Esophagus muscularis mucosa (tissue), 4 donors: ENCODE measurements at places on chromosomes 16 and 17.

DNA sequence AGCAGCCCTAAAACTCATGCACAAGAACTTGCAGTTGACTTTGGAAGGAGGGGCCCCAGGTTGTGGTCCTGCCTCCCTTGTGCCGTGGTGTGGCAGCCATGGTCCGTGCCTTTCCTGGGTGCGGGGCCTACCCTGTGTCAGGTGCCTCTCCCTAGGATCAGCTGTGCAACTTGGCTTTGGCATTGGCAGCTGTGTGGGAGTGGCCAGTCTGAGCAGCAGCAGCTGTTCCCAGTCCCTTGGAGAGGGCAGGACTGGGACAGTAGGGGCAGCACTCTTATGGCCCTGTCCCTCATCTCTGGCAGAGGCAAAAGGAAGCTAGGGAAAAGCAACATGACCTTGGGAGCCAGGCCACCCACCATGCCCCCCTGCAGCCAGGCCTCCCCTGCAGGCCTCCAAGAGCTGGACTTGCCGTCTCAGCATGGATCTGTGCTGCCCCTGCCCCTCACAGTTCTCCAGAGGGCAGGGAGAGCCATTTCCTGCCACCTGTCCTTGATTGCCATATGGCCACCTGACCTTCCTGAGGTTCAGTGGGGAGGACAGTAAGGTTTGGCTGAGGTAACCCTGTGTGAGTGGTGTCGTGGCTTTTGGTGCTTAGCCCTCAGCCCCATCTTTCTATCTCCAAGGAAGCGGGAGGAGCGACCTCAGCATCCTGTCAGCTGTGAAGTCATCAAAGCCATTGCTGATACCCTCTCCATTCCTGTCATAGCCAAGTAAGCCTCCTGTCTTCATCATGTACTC lies 15.5 kb upstream of the NFATC3 start:
- no peak for DNase-seq
- H3K27me3 ChIP-seq: no peaks in the 10 kb centered on the region
- peaks cover 20% of the 10 kb centered on the region for H3K36me3 ChIP-seq
- H3K4me3 ChIP-seq: no peak overlapping the region
- no peak overlapping the region for H3K27ac ChIP-seq

DNA sequence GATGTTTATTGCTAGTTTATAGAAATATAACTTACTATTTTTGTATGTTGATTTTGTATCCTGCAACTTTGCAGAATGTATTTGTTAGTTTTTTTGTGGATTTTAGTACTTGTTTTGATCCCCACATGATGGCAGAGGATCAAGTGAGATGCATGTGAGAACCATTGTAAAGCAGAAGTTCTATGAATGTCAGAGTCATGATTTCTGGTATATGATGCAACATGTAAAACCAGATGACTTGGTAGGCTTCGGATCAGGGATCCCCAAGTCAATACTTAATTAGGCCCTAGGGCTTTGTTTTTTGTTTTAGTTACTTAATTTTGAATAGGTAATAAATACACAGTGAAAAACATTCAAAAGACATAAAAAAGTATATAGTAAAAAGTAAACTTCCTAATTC lies 45.8 kb downstream of the ESRP2 start:
- H3K4me3 ChIP-seq: no peak overlapping the region
- H3K36me3 ChIP-seq: peaks cover 78% of the 10 kb centered on the region
- DNase-seq: no peak
- no peaks in the 10 kb centered on the region for H3K27me3 ChIP-seq
- H3K4me1 ChIP-seq: no peaks in the 10 kb centered on the region
- H3K27ac ChIP-seq: no peak overlapping the region

DNA sequence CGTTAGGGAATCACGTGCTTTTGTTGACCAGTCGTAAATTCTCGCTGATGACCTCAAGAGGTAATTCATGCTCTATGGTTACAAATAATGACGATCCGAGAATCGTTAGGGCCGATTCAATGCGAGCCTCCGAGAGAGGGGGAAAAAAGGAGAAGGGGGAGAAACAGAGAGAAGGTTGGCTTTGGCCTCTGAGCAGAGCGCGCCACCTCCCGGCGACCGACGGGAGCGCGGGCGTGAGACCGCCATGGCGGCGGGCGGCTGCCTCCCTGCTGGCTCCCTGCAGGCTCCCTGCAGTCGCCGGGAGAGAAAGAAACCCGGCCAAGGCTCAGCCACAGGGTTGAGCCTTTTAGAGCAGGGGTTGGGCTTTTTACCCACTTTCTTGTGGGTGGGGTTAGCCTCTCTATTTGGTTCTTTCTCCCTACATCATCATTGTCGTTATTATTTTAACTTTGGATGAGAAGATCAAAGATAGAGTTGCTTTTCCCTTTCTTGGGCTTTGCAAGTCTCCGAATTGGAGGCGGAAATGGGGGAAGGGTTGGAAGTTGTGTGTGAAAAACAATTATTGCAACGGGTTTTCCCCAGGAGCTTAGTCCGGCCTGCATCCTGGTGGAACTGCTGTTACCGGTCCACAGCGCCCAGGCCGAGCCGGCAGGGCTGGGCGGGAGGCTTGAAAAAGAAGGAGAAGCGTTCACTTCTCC lies 410 bp upstream of the HOXB5 start:
- peaks cover 61% of the 10 kb centered on the region for H3K4me1 ChIP-seq
- H3K36me3 ChIP-seq: no peaks in the 10 kb centered on the region
- peak overlapping the region; percentile 57 for H3K4me3 ChIP-seq

- DNase-seq: no peak
- no peaks in the 10 kb centered on the region for H3K27me3 ChIP-seq
- H3K27ac ChIP-seq: no peak overlapping the region
Measured at GRCh38 chr17:31733326-31733725, 125.7 kb downstream of the COPRS start.

DNA sequence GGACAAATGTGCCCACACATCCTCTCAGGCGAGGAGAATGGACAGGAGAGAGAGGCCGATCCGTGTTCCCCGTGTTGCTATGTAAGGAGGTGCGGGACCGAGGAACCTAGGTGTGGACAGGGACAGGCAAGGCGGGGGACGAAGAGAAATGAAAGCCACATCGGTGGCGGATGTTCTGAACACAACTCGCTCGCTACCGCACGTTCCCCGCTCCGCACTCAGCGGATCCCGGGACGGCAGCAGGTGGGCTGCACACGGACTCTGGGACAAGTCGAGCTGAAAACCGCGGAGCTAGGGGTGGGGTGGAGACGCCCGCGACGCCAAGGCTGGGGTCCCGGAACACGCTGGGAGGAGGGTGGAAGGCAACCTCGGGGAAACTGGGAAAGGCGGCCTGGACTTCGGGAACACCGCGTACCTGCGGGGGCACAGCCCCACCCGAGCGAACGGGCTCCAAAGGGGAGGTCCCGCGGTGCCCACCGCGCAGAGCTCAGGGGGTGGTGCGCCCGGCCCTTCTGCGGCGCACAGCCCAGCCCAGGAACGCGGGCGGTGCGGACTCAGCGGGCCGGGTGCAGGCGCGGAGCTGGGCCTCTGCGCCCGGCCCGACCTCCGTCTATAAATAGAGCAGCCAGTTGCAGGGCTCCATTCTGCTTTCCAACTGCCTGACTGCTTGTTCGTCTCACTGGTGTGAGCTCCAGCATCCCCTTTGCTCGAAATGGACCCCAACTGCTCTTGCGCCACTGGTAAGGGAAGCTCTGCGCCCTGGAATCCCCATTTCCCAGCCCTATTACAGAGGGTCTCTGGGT lies at the start of gene MT1E:
MT1E (plus strand) TSS at position 642 of the 803 bp plus-strand sequence; CDS start at position 713, 71 bp downstream.
- no peaks in the 10 kb centered on the region for H3K36me3 ChIP-seq
- H3K27me3 ChIP-seq: no peaks in the 10 kb centered on the region
- no peak for DNase-seq
